ENCODE measurements at places on chromosomes 13 and 19. TPM values are rescaled to one million over a fixed set of nuclear protein-coding genes. Genes with fewer than 3 reads are reported as not detected.

SRRM5 gene
- 0.61 TPM for total RNA-seq

- DNase-seq, result no peak
Observed at GRCh38 chr19:19081642-19082151, 17.9 kb downstream of the SLC25A42 start.

DNA sequence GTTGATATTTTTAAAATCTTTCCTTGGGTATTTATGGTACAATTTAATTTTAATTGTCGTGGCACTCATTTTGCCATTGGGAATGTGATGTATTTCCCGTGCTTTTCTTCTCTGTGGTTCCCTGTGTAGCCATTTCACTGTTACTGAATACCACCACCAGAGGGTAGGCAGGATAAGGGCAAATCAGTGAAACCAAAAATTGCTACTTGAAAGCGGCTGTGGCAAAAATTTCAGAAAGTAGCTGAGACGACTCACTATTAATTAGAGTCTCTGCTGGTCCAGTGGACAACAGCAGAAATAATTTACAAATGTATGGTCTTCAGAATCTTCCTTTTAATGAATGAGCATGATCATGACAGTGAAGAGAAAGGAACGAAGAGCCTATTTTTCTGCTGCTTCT is 34.4 kb upstream of the MIR17HG start:
- peak; percentile 58 for DNase-seq

DNA sequence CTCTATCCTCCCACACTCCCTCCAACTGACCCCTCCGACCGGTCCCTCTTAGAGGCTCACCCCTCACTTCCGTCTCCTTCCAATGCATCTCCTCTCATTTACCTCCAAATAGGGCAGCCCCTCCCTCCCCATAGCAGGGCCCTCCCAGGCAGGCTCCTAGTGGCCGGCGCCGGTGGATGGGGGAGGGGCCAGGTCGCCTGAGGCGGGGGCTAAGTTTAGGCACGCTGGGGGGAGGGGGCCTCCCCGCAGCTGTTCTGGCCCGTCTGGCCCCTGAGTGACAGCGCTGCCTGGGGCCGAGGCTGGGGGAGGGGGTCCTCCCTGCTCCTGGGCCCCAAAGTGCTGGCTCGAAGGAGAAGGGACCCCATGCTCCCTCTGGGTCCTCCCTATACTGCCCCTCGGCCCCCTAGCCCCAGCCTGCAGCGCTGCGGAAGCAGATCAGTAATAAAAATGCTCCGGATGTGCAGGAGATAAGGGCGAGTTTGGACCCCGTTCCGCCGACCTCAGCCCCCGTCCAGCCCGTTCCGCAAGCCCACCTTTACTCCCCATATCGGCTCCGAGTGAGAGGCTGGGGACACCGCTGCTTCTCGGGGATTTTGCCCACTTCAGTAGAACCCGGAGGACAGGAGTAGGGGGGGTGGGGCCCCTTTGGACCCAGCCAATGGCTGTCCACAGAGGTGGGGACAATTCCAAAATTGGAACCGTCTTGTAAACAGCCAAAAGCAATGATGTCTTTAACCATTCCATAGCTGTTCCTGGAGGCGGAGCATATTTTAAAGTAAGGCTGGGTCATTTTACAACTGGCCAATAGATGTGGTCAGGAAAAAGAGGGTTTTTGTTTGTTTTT is 4.0 kb downstream of the RTN2 start:
- DNase-seq, result peak; percentile 92

DNA sequence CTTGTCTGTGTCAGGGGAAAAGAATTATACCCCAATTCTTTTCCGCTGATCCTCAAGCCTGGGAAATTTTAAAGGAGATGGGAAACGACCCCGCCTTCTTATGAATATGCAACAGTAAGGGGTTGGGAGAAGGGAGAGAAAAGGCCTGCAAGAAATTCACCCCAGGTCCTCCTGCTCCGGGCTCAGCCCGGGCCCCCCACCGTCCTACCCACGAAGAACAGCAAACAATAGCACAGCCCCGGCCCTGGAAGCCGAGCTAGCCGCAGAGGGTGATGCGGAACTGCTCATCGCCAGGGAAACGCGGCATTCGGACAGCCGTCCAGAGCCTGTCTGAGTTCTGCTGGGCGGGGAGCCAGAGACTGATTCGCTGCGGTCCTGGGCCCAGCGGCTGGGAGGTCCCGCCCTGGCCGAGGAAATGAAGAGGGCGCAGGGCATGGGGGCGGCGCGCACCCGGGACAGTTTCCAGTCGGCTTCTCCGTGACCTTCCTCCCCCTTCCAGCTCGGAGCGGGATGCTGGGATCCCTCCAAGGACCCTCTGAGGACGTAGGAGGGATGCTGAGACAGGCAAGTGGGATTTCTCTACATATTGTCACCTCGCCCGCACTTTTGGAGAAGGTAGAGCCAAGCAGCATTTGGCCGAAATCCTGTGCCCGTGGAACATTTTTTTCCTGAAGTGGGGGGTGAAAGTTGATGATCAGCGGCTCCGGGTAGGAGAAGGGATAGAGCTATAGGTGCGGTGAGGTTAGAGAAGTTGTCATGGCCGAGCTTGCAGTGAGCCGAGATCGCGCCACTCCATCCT is 82.3 kb upstream of the C1QTNF9B start:
- peak; percentile 87 for DNase-seq

DNA sequence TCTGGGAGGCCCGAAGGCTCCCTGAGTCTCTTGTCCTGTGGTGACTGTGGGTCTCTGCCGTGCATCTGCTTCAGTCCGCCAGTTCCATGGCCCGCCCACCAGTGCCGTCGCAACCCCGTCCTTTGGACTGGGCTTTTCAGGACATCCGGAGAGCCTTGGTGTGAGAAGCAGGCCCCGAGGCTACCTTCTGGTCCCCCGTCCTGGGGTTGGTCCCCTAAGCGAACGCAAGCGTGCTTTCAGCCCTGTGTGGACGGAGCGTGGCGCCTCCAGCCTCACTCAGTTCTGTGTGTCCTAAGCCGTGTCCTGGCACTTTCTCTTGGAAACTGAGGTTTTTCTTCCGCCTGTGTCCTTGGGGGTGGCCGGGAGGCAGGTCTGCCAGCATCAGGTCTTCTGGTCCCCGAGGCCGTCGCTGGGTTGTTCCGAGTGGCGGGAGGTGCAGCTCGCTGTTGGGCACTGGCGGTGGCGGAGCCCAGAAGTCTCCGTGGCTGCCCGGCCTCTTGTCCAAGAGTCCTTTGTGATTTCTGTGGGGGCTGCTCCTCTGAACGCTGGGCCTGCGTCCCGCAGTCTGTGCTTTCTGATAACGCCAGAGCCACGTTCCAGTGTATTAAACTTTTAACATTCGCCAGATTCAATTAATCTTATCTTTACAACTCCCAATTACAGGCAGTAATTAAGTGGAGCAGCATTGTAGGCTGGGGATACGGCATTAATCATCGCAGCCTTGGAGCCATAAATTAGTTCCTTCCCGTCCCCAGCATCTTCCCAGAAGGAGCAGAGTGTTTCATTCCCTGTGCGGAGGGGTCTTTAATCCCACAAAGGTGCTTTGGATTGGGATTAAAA is 99.5 kb downstream of the KDM4B start:
- DNase-seq, result no peak

CAPN12 gene
- total RNA-seq, result 83.0 TPM

TCF3 gene
- 290 TPM for total RNA-seq

GRCh38 chr13:34312578-34312977 is 494.6 kb downstream of the RFC3 start:
- no peak for DNase-seq

ZNF490 gene
- total RNA-seq, result 10.0 TPM

ABCA7 gene
- total RNA-seq, result 57.8 TPM

GRCh38 chr13:49936968-49937273 is 781 bp upstream of the SPRYD7 start:
- peak; percentile 73 for DNase-seq

DNA sequence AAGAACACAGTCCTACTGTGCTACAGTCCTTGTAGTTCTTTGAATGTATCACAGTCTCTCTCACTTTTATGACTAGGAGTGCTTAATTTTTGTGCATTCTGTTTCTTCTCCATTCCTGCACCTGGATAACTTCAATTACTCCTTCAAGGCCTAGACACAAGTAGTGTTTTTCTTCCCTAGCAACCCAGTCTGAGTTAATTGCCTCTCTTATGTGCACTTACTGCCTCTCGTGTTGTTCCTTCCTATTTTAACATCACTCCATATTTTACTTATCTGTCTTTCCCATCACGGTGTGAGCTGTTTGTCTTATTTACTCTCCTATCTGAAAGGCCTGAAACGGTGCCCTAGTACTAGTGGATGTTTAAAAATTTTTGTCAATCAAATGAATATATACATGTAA is 101.5 kb downstream of the HS6ST3 start:
- DNase-seq, result no peak

GRCh38 chr13:39347926-39348901 is 254.8 kb downstream of the LHFPL6 start:
- peak; percentile 85 for DNase-seq

ZNF284 gene
- total RNA-seq, result 2.1 TPM

GRCh38 chr13:83824120-83824519 is 58.2 kb downstream of the SLITRK1 start:
- DNase-seq, result no peak

MUC16 gene
- 0.11 TPM for total RNA-seq

DNA sequence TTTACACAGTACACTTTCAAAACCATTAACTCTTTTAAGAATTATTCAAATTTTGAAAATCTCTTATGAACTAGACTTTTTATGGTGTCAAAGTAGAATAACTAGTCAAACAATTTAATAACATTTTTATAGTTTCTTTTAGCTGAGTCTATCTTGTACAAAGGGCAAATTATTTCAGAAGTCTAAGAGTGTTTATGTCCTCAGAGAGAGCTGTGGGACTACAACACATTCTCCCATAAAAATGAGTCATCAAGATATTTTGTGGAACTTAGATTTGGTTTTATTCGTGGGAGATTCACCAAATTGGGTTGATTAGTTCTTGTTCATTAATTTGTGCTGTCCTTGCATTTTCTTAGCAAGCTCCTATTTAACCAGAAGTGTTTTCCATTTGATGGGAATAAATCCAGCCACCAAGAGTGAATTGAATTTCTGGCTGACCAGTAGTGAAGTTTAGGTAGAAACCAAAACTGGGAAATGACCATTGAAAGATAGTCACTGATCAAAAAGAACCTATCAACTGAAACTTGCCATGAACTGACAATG is 291.0 kb downstream of the DLEU7 start:
- no peak for DNase-seq

GRCh38 chr19:10826231-10826630 is 9.8 kb downstream of the TMED1 start:
- no peak for DNase-seq

- peak; percentile 90 for DNase-seq
Observed at GRCh38 chr19:57934820-57935665, at the start of gene ZNF418. Gene ZNF418, minus strand, starts transcription at chr19:57935402. Its CDS starts 1,580 bp downstream, at chr19:57933822.

DNA sequence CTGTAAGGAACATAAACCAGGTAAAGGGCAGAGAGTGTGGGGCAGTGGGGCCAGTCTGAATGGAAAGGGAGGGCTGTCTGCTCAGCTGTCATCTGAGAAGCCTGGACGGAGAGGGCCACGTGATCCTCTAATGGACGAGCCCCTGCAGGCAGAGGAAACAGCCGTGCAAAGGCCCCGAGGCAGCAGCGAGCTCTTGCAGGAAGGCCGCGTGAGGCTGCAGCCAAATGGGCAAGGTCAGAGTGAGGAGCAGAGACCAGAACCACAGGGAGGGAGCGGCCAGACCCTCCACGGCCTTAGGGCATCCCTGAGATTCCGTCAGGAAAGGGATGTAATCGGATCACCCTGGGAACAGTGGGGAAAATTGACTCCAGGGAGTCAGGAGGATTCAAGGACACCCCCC is 4.4 kb downstream of the LILRB4 start:
- no peak for DNase-seq

GRCh38 chr19:35357867-35358573 is at the start of gene FFAR3:
Gene FFAR3, plus strand, starts transcription at chr19:35358460. Its CDS starts 431 bp downstream, at chr19:35358891.
- DNase-seq, result peak; percentile 26

FAM83E gene
- 6.0 TPM for total RNA-seq

- DNase-seq, result no peak
Observed at GRCh38 chr13:43516401-43516833, 270.4 kb downstream of the ENOX1 start.

DGKH gene
- total RNA-seq, result 7.1 TPM

DNA sequence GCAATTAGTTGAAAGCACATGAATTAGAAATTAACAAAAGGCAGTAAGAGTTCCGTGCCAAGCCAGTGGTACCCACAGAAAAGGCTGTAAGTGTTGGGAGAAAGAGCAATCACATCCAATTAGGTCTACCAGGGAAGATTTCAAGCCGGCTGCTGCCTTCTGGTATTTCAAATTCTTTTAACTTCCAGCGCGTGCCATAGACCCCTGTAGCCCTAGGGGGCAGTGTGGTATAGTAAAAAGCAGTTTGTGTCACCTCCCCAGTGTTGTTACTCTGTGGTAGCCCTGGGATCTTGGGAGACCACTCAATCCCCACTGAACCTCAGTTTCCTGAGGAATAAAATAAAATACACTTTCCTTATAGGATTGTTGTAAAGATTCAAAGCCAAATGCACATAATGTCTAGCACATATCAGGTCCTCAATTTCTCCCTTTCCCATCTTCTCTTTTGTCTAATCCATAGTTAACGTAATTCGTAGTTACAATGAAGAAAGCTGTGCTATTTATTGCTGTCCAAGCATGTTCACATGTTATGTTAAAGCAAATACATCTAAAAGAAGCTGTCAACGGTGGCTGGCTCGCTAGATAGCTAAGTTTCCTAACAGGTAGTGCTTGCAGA is 230.2 kb downstream of the TDRD3 start:
- peak; percentile 91 for DNase-seq

GRCh38 chr13:26664876-26665275 is 95.7 kb downstream of the GPR12 start:
- no peak for DNase-seq

MATK gene
- total RNA-seq, result 4.8 TPM

UBE2L5 gene
- not detected for total RNA-seq

DNA sequence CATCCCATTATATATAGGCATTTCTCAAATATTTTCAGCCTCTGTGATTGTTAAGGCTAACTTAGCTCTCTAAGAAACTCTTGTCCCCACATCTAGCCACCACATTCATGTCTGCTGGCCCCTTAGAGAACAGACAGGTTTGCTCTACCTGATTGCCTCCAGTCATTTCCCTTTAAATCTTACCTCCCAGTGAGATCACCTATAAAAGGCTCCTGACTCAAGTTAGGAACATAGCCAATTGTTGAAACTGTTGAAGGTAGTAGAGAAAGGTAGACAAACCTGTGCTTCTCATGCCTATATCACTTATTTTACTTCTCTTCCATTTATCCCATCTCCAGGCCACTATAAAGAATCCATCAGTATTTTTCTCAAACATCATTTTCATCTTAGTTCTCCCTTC is 771.4 kb downstream of the DIAPH3 start:
- DNase-seq, result no peak

KRTDAP gene
- total RNA-seq, result 4.2 TPM

DNA sequence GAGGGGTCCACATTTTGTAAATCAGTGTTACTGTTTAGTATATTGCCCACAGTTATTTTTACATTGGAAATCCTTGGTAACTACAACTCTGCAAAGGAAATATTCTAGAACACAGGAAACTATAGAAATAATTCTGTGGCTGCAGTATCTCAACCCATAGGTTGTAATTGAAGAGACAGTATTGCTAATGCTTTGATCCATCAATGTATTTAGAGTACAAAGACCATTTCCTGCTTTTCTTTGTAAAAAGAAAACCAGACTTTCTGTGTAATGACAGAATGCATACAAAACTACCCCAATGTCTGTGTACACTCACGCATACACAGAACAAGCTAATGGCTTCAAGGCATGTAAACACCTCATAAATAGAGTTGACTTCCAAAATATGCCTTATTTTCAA is 622.1 kb upstream of the ARGLU1 start:
- no peak for DNase-seq

MBD3L2 gene
- total RNA-seq, result not detected

PINLYP gene
- total RNA-seq, result 11.0 TPM

- DNase-seq, result peak; percentile 96
Observed at GRCh38 chr19:17766543-17767131, 15.4 kb downstream of the FCHO1 start.
